ENCODE measurements at places on chromosomes 4 and X.
A peak's percentile ranks its signal among the peaks of the same experiment; 100 is the strongest.

- peaks cover 64% of the 10 kb centered on the region for H3K4me1 ChIP-seq
- peak overlapping the region; percentile 98 for H3K4me3 ChIP-seq
- DNase-seq, result peak; percentile 35
Measured at GRCh38 chr4:40206426-40206825, 9.6 kb downstream of the RHOH start.

- H3K36me3 ChIP-seq, result peaks cover 36% of the 10 kb centered on the region
- H3K4me3 ChIP-seq, result peak overlapping the region; percentile 41
- peak overlapping the region; percentile 91 for H3K27ac ChIP-seq
- H3K27me3 ChIP-seq, result no peaks in the 10 kb centered on the region
Measured at GRCh38 chr4:108972613-108973283, 209.9 kb upstream of the ETNPPL start.

GRCh38 chr4:53962516-53963225, 101.7 kb downstream of the CHIC2 start:
- no peak overlapping the region for H3K27ac ChIP-seq
- DNase-seq, result no peak

- H3K4me1 ChIP-seq, result no peaks in the 10 kb centered on the region
- no peaks in the 10 kb centered on the region for H3K27me3 ChIP-seq
- H3K36me3 ChIP-seq, result no peaks in the 10 kb centered on the region
- H3K27ac ChIP-seq, result no peak overlapping the region
Measured at GRCh38 chrX:25548811-25549210, 533.0 kb upstream of the ARX start.

DNA sequence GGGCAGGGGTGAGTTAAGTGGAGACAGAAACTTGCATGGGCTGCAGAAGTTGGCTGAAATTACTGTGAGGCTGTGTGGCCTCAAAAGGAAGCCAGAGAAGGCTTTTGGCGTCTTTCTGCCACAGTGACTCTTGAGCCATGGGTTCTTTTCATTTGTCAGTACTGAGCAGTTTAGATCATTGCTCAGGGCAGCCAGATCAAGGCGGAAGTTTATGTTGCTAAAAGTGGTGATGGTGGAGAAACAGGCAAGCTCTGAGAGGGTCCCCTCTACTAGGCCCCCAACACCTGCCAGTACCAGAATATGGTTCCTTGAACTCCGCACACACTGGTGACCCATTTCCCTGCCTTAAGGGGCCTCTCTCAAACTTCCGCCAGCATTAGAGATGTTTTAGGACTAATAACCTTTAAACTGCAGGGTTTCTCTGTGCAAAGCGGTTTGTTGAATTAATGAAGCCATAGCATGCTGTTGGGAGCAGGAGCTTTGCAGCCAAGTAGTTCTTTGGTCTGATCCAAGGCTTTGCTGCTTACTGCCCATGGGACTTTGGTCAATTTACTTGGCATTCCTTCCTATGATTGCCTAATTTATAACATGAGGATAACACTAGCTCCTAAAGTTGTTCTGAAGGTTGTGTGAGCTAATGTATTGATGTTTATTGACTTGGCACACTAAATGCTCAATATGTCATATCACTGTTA, 34.5 kb downstream of the RNF175 start:
- H3K27me3 ChIP-seq, result peaks cover 43% of the 10 kb centered on the region
- H3K27ac ChIP-seq, result no peak overlapping the region
- H3K4me3 ChIP-seq, result no peak overlapping the region
- H3K4me1 ChIP-seq, result peaks cover 9% of the 10 kb centered on the region
- no peaks in the 10 kb centered on the region for H3K36me3 ChIP-seq

GRCh38 chrX:136130931-136131833, 16.2 kb upstream of the FHL1 start:
- H3K4me1 ChIP-seq, result peaks cover 6% of the 10 kb centered on the region
- no peaks in the 10 kb centered on the region for H3K27me3 ChIP-seq
- H3K4me3 ChIP-seq, result no peak overlapping the region
- H3K27ac ChIP-seq, result peak overlapping the region; percentile 59
